Endothelial cell of umbilical vein (primary cell): ENCODE measurements at places on chromosomes 13 and 19. TPM values are rescaled to one million over a fixed set of nuclear protein-coding genes. Genes with fewer than 3 reads are reported as not detected.

Gene NCR1
- 0.22 and 0.76 TPM in 2 replicates for polyA plus RNA-seq

Gene ZNF575
- 0.57 and 0.80 TPM in 2 replicates for polyA plus RNA-seq

Gene SMARCA4
- 63.0 and 65.0 TPM in 2 replicates for polyA plus RNA-seq

Gene NANOS2
- polyA plus RNA-seq: not detected in 2 replicates

Gene CEACAM16
- not detected in 2 replicates for polyA plus RNA-seq

Gene SLITRK6
- not detected in 2 replicates for polyA plus RNA-seq

Gene SHISA7
- polyA plus RNA-seq: not detected in 2 replicates
